NCI-H460 (cell line): ENCODE measurements at places on chromosomes 1 and 21. TPM values are rescaled to one million over a fixed set of nuclear protein-coding genes. Genes with fewer than 3 reads are reported as not detected.
A peak's percentile ranks its signal among the peaks of the same experiment; 100 is the strongest.

CAPN8 gene
- total RNA-seq: not detected in 2 replicates

DNA sequence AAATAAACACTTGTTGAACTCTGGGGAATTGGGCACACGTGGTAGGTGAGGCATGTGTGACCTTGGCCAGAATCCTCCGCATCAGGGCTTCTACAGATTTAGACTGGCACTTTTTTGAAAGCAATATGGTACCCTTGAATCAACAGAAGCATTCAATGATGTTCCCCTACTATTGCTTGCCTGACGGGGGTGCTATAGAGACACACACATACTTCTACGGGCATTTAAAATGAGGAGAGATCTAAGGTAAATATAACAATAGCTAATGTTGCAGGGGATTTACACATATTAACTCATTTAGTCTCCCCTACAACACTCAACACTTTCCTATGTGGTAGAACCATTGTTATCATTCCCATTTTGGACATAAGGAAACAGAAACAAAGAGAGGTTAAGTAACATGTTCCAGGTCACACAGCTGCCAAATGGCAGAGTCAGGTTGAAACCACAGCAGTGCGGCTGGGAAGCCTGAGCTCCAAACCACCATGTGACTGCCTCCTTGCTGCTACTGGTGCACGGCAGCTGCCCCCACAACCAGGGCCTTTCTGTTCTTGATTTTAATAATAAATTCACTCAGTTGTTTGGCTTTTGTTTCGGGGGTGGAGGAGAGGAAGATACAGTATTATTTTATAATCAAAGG, 147.4 kb downstream of the ZNF281 start:
- DNase-seq: no peak

DNA sequence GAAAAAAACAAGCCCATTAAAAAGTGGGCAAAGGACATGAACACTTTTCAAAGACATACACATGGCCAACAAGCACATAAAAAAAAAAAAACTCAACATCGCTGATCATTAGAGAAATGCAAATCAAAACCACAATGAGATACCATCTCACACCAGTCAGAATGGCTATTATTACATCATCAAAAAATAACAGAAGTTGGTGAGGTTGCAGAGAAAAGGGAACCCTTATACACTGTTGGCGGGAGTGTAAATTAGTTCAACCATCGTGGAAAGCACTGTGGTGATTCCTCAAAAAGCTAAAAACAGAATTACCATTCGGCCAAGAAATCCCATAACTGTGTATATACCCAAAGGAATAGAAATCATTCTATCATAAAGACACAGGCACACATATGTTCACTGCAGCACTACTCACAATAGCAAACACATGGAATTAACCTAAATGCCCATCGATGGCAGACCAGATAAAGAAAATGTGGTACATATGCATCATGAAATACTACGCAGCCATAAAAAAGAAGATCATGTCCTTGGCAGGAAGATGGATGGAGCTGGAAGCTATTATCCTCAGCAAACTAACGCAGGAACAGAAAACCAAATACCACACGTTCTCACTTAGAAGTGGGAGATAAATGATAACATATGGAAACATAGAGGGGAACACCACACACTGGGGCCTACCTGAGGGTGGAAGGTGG, 70.1 kb downstream of the INTS7 start:
- no peak for DNase-seq

GRCh38 chr1:40363721-40364120, 9.8 kb upstream of the SMAP2 start:
- no peak for DNase-seq

DNA sequence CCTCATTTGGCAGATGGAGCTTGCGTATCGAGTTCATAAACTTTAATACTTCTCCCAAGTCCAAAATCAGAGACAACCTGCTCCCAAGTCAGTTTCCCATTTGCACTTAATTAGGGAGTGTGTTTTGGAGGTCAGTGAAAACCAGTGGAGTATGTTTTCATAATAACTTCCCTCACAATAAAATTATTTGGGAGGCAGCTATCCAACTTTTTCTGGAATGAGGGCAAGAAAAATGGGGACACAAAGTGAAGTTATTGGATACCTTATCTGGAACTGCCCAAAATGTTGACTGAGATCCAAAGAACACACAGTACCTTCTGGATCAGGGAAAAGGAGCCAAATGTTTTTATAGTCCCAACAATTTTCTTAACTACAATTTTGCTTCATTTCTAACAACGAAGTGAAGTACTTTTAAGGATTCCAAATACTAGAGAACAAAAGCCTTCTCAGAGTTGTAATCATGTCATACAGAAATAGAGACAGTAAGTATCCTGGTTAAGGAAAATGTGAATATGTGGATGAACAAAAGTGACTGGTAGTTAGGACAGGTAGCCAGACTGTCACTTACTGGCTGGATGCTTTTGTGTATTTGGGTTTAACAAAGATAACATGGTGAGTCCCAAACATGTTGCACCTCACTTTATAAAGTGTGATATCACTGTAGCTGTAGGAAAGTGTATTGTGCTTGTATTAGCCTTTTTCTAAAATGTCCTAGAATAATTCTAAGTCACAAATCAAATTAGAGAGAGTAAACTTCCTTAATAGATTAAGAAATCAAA, 325.0 kb downstream of the HLX start:
- no peak for DNase-seq

DNA sequence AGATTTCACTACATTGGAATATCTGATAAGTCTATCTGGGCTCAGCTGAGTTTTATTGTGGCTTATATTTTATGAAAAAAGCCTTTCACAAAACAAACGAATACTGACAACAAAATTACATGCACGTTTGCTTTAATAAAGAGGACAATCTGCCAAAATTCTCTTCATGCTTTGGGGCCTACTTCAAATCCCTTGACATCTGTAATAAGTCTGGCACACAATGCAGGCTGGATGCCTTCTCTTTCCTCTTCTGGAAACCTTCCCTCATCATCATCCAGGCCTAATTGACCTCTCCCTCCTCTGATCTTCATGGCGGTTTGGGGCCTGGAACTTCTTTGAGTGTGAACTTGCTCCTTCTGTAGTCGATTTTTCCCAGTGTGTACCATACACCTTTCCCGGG, 70.3 kb downstream of the MAP10 start:
- DNase-seq: no peak

RIPK4 gene
- total RNA-seq: 1.4 and 1.8 TPM in 2 replicates

GRCh38 chr1:60055336-60055735, 18.2 kb downstream of the C1orf87 start:
- DNase-seq: no peak

- DNase-seq: no peak
Observed at GRCh38 chr1:15411593-15412137, 2.0 kb downstream of the EFHD2 start.

DNA sequence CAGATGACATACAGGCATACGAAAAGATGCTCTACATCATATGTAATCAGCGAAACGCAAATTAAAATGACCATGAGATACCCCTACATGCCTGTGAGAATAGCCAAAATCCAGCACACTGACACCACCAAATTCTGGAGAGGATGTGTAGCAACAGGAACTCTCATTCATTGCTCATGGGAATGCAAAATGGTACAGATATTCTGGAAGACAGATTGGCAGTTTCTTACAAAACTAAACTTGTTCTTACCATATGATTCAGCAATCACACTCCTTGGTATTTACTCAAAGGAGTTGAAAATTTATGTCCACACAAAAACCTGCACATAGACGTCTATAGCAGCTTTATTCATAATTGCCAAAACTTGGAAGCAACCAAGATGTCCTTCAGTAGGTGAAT, 52.6 kb downstream of the TM2D1 start:
- DNase-seq: no peak

GRCh38 chr1:218380125-218380977, 35.2 kb downstream of the TGFB2 start:
- peak; percentile 90 for DNase-seq

DNA sequence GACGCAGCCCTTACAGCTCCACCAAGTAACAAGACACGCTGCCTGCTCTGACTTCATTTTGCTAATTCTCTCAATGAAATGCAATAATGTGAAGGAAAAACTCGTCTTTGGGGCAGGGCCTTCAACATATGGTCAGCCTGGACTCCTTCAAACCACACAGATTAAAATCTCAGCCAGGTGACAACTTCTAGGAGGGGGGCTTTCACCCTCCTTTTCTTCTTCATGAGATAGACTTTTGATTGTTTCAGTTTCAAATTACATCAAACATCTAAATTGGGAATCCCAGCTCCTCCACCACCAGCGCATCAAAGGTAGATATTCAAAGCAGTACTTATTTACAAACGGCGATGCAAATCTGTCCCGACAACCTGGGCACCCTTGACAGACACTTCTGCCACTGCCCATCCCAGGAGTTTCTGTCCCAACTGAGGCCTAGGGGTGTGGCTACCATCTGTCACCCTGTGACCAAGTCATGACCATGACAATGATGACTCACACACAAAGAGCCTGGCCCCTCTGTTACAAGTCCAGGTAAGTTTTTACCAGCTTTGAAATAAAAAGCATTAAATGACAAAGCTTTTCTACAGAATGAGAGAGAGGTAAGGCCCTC, 29.7 kb downstream of the SSBP3 start:
- no peak for DNase-seq

- DNase-seq: no peak
Observed at GRCh38 chr1:4048076-4048475, 148.0 kb upstream of the C1orf174 start.

- DNase-seq: no peak
Observed at GRCh38 chr1:180387413-180387812, 115.0 kb downstream of the ACBD6 start.

GRCh38 chr1:156104065-156104810, 10.3 kb upstream of the LMNA start:
- no peak for DNase-seq

HRNR gene
- not detected in 2 replicates for total RNA-seq

GRCh38 chr21:22311741-22312462, 1313.7 kb downstream of the NCAM2 start:
- DNase-seq: no peak

DNA sequence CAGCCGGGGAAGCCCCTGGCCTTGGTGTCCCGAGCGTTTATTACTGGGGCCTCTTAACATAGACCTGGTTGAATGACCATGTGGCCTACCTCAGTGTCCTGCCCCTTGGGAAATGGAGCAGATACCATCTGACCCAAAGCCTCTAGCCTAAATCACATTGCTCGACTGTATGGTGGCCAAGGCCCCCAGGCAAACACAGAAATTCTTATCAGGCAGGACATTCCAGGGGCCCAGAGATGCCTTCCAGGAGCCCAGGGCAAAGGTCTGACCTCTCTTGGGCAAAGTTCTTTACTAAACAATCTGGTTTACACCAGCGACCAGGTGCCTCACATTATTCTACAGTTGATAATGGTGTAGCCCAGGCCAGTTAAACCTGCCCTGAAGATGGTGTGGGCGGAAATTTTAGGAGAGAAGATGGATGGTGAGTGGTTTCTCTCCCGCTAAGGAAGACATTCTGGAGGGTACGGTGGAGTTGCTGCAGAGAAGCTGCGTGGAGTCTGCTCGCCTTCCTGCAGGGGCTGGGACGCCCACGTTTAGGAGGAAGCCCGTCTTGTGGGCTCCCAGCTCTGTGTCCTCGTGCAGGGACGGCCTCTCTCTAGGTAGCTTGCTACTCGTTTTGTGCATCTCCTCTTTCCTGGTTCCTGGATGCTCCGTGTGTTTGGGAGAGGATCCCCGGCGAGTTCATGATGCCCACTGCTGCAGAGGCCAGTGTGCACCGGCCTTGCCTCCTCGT, 21.2 kb downstream of the AJAP1 start:
- no peak for DNase-seq

- DNase-seq: no peak
Observed at GRCh38 chr1:25743164-25744139, 56.5 kb upstream of the SELENON start.

- peak; percentile 29 for DNase-seq
Observed at GRCh38 chr1:159790237-159790917, 9.6 kb downstream of the DUSP23 start.

GRCh38 chr1:214843281-214843680, 239.3 kb upstream of the KCNK2 start:
- DNase-seq: no peak

DNA sequence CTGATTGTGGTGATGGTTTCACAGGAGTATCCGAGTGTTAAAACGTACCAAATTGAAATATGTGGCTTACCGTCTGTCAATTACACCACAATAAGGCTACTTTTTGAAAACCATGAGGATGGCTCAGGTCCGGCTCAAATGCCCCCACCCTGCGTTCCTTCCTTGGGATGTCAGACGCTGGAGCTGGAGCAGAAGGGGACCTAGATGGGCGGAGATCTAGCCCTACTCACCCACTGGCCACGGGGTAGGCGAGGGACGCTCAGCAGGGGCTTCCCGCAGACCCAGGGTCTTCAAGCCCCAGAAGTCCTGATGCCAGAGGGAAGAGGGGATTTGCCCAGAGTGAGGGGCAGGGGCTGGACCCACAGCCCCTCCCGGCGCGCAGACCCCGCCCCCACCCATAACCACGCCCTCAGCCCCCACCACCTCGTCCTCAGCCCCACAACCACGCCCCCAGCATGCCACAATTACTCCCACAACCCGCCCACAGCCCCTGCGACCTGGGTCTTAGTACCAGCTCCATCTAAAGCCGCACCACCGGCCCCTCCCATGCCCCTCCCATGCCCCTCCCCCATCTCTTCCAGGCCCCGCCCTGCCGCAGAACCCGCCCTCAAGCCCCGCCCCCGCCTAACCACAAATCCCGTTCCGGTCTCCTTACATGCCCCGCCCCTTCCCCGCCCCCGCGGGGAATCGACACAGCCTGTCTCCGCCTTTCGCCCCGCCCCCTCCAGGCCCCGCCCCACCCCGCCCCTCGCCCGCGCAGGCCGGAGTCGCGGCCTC, at the start of gene LRRC3:
LRRC3 (plus strand) TSS at position 764 of the 777 bp plus-strand sequence. CDS start 1,135 bp downstream, outside the sequence.
- peak; percentile 76 for DNase-seq
